AG04450 (cell line): ENCODE measurements at places on chromosomes 6 and 20. TPM values are rescaled to one million over a fixed set of nuclear protein-coding genes. Genes with fewer than 3 reads are reported as not detected.

- DNase-seq: no peak
These were observed 472.7 kb downstream of the PKHD1 start for GRCh38 chr6:51614725-51615124.

GRCh38 chr6:80182308-80182707 is 75.8 kb downstream of the BCKDHB start:
- peak; percentile 13 for DNase-seq

The PRSS16 gene
- polyA plus RNA-seq: 0.02 and 0.16 TPM in 2 replicates

- no peak for DNase-seq
These were observed 43.1 kb upstream of the SGK1 start for GRCh38 chr6:134361011-134361410.

- no peak for DNase-seq
These were observed 18.6 kb downstream of the TAB2 start for GRCh38 chr6:149335924-149336608.

- peak; percentile 16 for DNase-seq
These were observed 41.1 kb downstream of the PPP1R3G start for GRCh38 chr6:5126214-5126613.

GRCh38 chr6:163543321-163543720 is 128.8 kb downstream of the QKI start:
- DNase-seq: no peak

DNA sequence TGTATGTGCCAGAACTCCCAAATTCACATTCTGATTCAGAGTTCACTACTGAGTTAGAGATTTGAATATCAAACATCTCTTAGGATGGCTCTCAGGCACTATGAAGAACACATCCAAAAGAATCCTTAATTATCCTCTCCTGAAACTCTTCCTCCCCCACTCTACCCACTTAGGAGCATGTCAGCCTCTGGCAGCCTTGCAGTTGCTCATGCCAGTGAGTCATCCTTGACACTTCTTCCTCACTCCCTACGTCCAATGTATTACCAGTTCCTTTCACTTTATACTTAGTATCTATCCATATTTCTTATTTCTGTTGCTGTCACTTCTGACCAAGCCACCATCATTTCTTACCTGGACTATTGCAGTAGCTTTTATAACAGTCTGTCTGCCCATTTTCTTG is 192.0 kb upstream of the IMPG1 start:
- DNase-seq: no peak

DNA sequence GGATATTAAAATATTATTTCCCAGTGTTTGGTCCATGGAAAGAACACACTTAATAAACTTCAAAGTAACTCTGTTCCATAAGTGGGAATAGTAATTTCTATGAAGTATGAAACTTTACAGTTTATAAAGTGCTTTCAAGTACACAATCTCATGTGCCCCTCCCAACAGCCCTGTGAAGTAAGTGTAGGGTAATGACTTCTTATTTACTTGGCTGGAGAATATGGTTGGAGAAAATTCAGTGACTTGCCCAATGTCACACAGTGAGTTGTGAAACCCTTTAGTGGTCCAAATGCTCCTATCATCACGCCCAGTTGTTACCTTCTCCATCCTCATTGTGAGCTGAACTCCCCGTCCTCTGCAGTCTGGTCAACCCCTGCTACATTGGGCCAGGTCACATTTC is 141.2 kb downstream of the PDE7B start:
- DNase-seq: no peak

DNA sequence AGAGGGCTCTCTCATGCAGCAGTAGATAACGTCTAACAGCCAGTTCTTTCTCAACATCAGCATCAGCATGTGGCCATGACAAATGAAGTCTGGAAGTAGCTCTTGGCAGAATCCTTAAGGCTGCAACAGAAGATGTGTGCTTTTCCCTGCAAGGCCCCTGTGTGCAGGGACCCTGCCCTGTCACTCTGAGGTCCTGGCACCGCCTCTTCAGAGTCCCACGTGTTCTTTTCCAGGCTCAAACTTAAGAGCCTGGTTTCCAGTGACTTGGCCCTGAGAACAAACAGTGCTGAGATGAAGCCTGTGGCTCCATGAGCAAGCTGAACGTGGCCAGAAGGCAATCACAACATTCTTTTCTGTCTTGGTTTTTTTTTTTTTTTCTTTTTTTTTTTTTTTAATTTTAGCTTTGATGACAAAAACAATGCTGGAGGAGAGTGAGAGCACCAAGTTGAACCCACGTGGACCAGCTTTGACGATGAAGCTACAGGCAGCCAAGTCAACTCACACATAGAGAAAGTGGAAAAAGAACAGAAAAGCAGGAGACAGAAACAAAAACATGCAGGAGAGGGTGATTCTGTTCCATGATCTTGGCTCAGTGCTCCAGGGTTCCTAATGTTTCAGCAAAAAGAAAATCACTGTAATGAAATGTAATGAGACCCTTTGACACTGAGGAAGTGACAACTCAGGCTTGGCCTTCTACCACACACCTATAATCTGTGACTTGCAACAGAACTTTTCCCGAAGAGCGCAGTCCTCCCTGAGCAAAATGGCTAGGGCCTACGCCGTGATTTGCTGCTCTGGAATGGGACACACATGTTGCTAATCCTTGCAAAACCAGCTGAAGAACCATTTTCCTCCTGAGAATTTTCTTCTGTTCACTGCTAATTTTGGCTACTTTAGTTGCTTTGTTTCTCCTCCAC is 86.1 kb downstream of the FOXC1 start:
- no peak for DNase-seq

The BMP5 gene
- polyA plus RNA-seq: 0.26 and 0.63 TPM in 2 replicates

The NR2E1 gene
- not detected in 2 replicates for polyA plus RNA-seq

The BCAS4 gene
- polyA plus RNA-seq: 37.3 and 37.7 TPM in 2 replicates

The HRH3 gene
- not detected in 2 replicates for polyA plus RNA-seq

GRCh38 chr20:34023937-34024722 is 30.4 kb downstream of the RALY start:
- DNase-seq: no peak

GRCh38 chr6:33248932-33249731 is 22.5 kb downstream of the VPS52 start:
- peak; percentile 98 for DNase-seq

DNA sequence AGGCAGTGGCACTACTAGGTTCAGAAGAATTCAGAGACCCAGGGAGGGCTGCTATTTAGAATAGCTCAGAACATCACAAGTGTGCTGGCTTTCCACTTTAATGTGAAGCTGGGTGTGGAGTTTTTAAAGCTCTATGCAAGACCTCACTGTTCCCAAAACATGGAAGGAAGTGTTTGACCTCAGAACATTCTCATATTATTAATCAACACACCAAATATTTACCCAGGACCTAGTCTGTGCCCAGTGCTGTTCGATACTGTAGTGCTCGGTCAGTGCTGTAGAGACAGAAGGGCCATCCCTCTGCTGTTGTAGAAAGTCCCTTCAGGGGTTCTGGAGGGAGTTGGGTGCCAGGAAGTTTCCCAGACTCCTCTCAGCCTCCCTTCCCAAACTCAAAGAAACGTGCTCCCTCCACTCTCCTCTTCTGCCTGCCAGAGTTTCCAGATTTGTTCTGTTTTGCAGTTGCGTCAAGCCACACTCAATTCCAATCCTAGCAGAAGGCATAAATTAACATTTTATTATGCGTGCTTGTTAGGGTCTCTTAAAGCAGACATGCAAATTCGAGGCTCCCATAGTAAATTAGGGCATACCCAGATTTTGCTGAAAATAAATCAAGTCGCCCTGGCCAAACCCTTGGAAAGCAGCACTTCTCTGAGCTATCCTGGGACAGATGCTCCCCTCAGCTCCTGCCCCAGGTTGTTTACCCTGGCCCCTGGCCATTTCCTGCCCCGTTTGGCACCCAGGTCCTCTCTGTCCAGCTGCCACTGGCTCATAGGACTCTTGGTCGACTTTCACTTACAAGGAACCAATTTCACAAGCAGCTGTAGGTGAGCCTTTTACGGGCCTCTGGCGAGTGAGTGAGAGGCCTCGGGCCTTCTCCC is 248.6 kb downstream of the HIVEP2 start:
- no peak for DNase-seq

DNA sequence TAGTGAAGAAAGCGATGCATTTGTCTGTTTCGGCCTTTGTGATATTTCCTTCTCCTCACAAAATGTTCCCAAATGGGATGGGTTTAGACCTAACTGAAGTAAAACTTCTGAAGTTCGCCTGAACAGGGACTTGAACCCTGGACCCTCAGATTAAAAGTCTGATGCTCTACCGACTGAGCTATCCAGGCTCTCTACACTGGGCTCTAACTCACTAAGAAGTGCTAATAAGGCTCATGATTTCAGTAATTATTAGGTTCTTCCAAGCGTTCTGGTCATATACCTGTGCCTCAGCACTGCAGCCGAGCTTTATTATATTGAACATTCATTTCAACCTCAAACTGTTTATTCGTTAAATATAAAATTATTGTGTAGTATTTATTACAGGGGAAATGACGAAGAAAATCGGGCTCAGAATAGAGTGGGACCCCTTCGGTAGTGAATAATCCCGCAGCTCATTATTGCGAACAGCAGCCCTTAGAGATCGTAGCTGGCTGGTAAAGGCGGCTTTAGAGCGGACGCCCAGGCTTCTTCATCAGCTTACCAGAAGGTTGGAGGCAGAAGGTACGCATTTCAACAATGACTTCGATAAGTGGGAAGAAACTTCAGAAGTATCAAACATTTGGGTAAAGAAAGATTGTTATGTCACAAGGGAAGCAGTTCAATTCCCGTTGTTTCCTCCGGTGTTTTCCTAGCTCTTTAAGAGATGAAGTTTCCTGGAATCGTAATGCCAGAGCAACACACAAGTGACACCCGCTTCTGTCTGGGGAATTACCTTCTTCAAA is 119.0 kb upstream of the ZNF184 start:
- no peak for DNase-seq

DNA sequence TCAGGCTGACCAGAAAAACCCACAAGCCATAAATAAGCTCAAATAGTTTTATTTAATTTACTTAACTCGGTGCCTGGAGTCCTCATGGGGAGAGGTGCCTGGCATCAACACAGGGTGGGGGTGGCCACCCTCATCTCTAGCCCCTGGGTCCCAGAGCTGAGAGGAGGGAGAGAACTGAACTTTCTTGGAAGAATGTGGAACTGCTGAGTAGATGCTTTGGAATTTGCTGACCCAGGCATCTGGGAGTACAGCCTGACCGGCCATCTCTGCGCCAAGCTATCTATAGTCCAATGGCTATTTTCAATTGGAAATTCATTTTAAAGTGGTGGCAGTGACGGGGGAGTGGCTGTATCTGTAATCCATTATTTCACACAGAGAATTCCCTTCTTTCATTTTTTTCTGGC is 104.8 kb downstream of the CDH26 start:
- DNase-seq: no peak

The EYS gene
- 0.14 TPM in 1 of 2 replicates, not detected in the other for polyA plus RNA-seq

The GRM4 gene
- polyA plus RNA-seq: not detected in 2 replicates

- no peak for DNase-seq
These were observed 66.6 kb upstream of the FAM184A start for GRCh38 chr6:119145111-119145510.

DNA sequence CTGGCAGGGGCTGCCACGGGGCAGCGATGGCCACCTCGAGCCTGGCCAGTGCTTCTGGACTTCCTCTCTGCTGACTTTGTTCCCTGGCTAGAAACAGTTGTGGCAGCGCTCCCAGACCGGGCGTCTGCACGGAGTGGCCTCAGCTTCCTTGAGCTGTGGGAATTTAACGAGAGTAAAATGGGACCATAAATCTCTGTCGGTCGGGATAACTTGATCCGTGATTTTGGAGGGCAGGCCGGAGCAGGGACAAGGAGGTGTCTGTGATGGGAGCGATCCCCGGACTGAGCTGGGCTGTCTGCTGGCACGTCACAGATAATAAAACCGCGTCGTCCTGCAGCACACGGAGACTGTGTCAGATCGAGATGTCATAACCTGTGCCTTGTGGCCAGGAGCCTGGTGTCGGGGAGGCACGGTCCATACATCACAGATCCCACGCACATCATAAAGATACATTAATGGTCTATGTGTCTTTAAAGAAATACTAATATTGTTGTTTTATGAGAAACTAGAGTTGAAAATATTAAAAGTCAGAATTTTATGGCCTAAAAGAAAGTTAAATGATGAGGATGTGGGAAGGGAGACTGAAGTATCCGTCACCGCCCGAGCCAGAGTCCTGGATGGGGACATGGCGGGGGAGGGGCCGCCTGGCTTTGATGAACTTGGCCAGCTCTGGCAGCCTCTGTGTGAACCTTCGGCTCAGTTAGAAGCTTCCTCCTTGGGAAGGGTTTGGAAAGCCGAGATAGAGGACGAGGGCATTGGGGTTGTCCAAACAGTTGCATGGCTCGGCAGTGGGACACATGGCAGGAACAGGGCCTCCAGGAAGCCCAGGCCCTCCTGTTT is 6.5 kb upstream of the RBBP8NL start:
- no peak for DNase-seq

DNA sequence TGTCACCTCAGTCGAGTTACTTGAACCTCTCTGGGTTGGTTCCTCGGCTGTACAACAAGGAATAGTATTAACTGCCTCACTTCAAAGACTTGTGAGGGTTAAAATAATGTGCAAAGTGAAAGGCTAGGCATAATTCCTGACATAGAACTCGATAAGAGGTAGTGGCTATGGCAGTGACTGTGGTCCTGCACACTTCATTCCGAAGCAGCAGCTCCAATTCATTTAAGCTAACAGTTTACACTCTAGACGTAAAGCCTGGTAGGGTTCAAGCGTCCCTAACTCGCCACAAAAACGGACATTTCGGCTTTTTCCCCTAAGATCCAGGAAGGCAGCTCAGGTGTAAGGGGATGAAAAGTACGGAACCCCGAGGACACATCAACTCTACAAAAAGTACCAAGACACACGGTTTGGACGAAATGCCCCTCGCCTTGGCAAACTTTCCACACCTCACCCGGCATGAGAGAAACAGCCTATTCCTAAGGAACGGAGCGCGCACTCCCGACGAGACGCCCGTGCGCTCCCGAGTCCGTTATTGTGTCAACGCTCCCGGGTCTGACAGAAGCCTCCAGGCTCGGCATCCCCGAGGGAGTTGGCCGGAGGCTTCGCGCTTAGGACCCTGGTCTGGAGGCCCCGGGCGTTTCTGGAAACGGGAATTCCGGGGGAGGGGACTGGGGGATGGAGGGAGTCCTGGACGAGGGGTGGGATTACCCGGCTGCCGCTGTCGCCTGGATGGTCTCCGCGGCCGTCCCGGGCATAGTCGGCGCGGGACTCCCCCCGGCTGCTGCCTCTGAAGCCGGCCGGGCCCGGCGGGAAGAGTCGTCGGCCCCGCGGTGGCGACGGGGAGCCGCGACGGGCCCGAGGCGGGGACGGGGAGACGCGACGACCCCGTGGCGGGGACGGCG is 937 bp downstream of the ZNF318 start:
- no peak for DNase-seq
